CD4-positive, alpha-beta T cell treated with Interleukin-10 for 1 hour (primary cell): ENCODE measurements at places on chromosomes 4 and X.

DNA sequence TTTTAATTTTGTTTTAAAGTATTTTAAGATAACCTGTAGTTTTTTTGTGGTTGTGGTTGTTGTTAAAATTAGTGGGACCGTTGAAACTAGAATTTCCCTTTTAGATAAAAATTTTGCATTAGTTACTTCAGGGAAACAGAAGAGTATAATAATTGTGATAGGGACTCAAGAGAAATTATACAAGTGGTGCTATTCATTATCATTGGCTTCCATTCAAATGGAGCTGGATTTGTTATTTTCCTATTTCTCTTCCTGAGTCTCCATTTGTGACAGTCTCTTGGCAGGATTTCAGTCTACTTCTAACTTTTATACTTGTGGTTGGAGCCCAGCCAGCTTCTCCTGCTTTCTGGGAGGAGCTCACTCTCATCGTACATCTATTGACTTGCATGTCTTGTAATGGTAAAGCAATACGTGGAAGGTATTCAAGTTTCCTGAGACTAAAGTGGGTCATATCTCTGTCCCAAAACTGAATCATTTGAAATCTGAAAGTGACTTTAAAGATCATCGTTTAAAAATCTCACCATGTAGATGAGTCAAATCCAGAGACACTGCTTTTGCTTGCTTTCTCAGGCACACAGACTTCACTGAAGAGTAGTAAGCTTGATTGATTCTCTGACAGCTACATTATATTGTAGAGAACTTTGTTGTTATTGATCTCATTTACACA is 155.8 kb downstream of the RPA4 start:
- DNase-seq = no peak

GRCh38 chr4:149980941-149981340 is 97.3 kb upstream of the DCLK2 start:
- peak; percentile 45 for DNase-seq

DNA sequence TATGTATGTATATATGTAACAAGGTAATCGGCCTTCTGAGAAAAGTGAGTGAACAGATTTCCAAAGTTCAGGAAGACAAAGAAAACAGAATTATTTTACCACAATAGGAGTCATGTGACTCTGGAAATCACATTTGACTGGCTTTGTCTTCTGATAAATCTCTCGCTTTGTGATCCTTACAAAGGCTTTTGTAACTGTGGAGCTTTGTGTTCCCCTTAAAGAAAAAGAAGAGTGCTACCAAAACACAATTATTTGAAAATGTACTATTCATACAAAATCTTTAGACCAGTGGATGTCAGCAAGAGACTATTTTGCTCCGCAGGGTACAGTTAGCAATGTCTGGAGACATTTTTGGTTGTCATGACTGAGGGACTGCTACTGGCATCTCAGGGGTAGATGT is 238.8 kb downstream of the LDB2 start:
- DNase-seq = no peak

DNA sequence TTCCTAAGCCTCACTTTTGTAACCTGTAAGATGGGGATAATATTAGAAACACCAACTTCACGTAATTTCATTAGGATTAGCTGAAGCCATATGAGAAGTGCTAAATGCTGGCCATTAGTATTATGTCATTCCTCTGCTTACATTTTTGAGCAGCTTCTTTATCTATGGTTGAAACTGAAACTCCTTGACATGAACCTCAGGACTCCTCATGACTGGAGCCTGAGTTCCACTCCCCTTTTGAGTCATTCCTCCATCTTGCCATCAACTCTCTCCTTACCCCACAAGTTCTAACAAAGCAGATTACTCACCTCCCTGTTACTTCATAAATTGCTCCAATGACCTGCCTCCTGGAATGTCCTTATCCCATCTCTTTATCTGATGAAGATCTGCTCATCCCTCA is 123.2 kb upstream of the KCNIP4 start:
- no peak for DNase-seq

- no peak for DNase-seq
Observed at GRCh38 chr4:47484168-47484567, 907 bp upstream of the ATP10D start.

- no peak for DNase-seq
Observed at GRCh38 chr4:14925471-14925870, 76.8 kb upstream of the CPEB2 start.

GRCh38 chrX:16765594-16765993 is 20.7 kb upstream of the TXLNG start:
- DNase-seq = no peak

GRCh38 chrX:136220540-136220939 is 30.7 kb downstream of the MAP7D3 start:
- no peak for DNase-seq

GRCh38 chr4:149995134-149995756 is 83.0 kb upstream of the DCLK2 start:
- no peak for DNase-seq

GRCh38 chr4:162865102-162865501 is 301.6 kb downstream of the NAF1 start:
- DNase-seq = no peak
